ENCODE measurements at places on chromosomes 13 and 19.

GRCh38 chr13:38528986-38529385 is 157.9 kb upstream of the FREM2 start:
- DNase-seq, result no peak

GRCh38 chr13:44470638-44471562 is 97.3 kb downstream of the SERP2 start:
- DNase-seq, result peak; percentile 17

DNA sequence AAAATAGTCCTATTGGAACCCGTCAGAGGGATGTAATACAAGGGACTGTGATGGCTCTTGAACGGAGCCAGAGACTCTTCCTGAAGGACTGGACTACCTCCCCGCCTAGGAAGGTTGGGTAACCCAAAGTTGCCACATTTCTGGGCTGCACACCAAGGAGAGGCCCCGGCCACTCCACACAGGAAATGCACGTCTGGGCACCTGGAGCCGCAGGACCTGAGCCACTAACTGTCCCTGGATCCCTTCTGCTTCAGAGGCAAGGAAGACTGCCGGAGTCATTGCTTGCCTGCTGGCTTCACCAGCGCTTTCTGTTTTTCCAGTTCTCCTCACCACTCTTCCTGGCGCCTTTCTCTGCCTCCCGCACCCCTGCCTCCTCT is 1.2 kb upstream of the FLT1 start:
- no peak for DNase-seq

- DNase-seq, result no peak
These were observed 203.8 kb upstream of the SOX1 start for GRCh38 chr13:111862836-111863815.

DNA sequence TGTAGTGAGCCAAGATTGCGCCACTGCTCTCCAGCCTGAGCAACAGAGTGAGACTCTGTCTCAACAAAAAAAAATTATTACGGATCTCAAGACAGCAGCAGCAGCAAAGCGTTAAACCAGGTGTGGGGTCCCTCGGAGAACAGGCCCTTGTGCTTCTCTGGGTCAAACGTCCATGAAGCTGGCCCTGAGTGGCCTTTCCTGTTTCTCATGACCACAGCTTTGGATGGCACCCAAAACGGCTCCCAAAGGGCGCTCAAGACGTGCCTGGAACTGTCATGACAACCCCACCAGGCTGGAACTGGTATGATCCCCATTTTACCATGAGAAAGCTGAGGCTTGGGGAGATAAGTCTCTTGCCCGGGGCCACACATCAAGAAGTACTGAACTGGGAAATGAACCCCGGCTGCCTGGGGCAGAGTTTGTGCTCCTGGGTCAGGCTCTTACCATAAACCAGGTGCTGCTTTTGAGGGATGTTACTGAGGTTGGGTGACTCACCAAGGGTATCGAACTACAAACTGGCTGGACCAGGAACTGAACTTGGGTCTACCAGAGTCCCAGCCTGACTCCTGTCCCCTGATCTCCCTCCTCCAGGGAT is 11.6 kb upstream of the SAMD1 start:
- DNase-seq, result no peak

GRCh38 chr19:42113641-42114348 is 18.5 kb downstream of the POU2F2 start:
- peak; percentile 97 for DNase-seq

DNA sequence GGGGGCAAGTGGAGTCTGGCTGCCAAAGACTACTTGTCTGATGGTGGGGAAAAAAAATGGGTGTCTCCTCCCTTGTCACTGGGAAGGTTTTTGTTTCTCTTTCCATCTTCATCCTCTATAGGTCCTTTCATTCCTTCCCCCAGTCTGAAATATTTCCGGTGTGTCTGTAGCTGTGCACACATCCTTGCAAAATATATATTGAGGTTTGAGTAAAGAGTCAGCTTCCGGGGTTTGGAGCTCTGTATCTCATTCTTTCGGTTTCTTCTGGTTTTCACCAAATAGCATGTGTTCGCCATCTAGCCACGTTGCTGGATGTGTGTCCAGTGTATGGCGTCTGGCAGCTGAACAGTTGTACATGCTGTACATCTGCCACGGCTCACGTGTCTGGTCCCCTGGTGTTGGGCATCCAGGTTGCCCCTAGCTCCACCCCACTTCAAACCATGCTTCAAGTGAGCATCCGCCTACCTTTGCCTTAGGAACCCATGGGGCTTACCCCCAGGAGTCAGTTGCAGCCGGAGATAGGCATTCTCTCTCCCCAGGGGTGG is 142.2 kb downstream of the SIPA1L3 start:
- no peak for DNase-seq

GRCh38 chr13:50599927-50600326 is 243.6 kb downstream of the DLEU7 start:
- no peak for DNase-seq

DNA sequence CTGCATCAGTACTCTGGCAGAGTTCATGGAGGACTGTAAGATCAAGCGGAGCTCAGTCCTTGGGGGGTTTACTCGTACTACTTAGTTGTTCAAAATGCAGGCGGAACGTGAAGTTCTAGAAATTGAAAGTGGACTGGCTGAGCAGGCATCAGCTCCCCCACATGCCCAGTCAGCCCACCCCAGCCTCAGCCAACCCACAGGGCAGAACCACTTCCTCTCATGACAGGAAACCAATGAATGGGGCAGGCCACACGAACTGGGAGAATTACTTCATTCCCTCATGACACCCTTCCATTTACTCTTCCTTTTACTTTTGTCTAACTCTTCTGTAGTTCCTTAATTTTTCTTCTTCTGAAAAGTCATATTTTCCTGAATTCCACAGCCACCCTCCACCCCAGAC is 71.9 kb downstream of the FLT1 start:
- DNase-seq, result no peak

DNA sequence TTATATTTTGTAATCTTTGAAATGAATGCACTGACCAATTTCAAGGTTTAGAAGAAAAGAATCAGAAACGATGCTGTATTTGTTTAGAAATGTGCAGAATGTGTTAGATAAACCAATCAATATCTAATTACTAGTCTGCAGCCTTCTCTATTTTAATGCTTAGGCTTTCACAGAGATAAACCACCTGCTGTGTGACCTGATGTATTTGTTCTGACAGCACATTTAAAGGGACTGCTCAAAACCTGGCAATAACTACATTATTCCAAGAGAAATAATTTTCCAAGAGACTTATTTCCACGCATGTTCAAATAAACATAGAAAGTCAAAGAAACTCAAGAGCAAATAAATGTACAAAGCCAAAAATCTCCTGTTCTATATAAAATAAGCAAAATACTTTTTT is 641.6 kb upstream of the PCDH20 start:
- no peak for DNase-seq

- DNase-seq, result no peak
These were observed 4.3 kb upstream of the PGPEP1 start for GRCh38 chr19:18336121-18336520.

Data from stromal cell of bone marrow (primary cell).